ENCODE measurements at places on chromosomes 6 and 20.

GRCh38 chr6:127641905-127642304 lies 64.9 kb downstream of the C6orf58 start:
- no peak for DNase-seq

- DNase-seq: no peak
Measured at GRCh38 chr6:134047673-134048072, 4.8 kb downstream of the SLC2A12 start.

DNA sequence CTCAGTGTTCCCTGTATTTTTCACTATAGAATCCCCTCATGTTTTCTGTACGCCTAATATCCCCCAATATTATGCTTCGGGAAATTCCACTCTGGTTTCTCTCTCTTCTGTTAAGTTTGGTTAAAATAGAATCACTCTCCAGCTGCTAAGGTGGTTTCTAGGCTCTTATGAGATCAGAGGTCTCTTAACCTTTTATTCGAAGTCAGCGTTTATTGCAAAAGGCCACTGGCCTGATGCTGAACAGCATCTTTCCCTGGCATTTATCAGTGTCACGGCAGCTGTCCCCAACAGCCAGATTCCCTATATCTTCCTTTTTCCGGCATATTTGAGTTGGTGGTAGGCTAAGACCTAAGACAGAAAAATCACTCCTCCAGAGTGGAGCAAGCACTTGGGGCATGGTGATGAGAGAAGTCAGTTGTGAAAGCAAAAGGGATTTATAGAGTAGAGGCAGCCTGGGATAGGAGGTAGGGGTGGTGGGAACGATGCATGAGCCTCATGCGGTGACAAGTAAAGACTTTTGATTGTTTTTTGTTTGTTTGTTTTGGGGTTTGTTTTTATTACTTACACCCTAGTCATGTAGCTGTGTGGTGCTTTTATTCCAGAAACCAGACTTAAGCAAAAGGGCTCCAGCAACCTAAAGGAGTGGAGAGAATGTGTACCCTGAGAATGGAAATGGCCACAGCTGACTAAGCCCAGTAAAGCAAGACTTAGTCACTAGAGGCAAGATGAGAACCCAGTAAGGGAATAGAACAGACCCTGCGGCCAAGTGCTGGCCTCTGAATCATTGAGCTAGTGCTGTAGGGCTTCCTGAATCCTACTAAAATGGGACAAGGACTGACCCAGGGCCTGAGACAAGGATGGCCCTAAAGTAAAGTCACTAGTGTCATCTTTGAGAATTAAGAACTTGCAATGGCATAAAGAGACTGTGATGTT lies 233.0 kb upstream of the PRND start:
- no peak for DNase-seq

- DNase-seq: peak; percentile 33
Measured at GRCh38 chr6:11732036-11732631, 46.5 kb downstream of the ADTRP start.

GRCh38 chr6:159431750-159432149 lies 261.3 kb downstream of the SOD2 start:
- no peak for DNase-seq

GRCh38 chr6:158219228-158219627 lies 51.1 kb downstream of the GTF2H5 start:
- no peak for DNase-seq

DNA sequence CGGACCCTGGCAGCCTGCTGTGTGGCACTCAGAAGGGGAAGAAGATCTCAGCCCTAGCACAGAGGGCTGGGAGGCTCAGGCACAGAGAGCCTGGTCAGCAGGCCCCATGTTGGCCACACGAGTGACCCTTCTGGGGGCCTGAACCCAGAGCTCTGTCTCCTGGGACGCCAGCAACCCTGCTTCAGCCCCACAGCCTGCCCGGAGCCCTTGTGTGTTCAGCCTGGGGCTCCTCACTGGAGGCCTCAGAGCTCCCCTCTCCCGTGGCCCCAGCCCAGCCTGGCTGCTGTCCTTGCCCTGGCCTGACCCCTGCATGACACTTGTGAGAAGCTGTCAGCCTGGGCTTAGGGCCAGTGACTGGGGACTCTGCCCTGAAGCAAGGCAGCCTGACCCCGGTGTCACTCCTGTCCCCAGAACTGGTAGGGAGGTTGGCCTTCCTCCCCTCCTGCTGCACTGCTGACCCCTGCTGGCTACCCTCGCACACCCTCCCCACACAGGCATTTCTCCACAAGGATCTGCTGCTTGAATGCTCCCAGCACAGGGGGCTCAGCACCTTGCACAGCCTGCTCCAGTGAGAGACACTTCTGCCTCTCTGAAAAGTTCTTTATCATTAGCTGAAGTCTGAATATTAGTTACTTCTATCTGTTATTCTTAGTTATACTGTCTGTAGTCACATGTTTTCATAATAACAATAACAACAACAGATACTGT lies 15.4 kb upstream of the IP6K3 start:
- peak; percentile 44 for DNase-seq

- peak; percentile 15 for DNase-seq
Measured at GRCh38 chr6:127176146-127176545, 57.7 kb downstream of the RSPO3 start.

GRCh38 chr6:24788031-24788665 lies 10.6 kb downstream of the ARMH2 start:
- no peak for DNase-seq

- no peak for DNase-seq
Measured at GRCh38 chr6:165345700-165346099, 36.3 kb upstream of the C6orf118 start.

- no peak for DNase-seq
Measured at GRCh38 chr20:57071954-57072583, 194.4 kb downstream of the BMP7 start.

DNA sequence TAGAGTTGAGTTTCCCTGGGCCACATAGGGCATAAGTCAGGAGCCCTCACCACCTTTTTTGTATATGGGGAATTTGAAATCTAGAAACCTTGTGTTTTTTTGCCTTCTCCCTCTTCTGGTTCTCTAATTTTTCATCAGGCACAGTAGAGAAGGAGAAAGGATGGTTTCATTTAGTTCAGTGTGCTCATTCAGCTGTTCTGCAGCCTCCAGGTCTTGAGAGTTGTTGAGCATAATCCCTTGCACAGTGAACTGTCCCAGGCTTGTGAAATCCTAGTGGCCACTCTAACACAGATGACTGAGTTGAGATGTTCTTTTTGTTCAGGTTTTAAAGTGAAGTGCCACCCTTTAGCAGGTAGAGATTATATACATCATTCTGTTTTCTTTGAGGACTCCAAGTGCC lies 183.5 kb downstream of the CDKAL1 start:
- DNase-seq: no peak

GRCh38 chr6:81309811-81310210 lies 442.7 kb downstream of the TENT5A start:
- no peak for DNase-seq

DNA sequence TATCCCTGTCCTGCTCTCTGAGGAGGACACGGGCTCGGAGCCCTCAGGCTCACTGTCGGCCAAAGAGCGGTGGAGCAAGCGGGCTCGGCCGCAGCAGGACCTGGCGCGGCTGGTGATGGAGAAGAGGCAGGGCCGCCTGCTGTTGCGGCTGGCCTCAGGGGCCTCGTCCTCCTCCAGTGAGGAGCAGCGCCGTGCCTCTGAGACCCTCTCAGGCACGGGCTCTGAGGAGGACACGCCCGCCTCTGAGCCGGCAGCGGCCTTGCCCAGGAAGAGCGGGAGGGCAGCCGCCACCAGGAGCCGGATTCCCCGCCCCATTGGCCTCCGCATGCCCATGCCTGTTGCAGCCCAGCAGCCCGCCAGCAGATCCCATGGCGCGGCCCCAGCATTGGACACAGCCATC lies 14.2 kb upstream of the SLC22A7 start:
- DNase-seq: no peak

- no peak for DNase-seq
Measured at GRCh38 chr6:1611572-1612298, 2.0 kb downstream of the FOXC1 start.

GRCh38 chr6:34179106-34179720 lies 33.3 kb upstream of the GRM4 start:
- DNase-seq: no peak

GRCh38 chr6:43707269-43707668 lies 19.7 kb upstream of the MRPS18A start:
- no peak for DNase-seq

GRCh38 chr6:9455864-9456658 lies 958.8 kb downstream of the TFAP2A start:
- no peak for DNase-seq

GRCh38 chr6:156396791-156397418 lies 380.3 kb upstream of the ARID1B start:
- DNase-seq: no peak

GRCh38 chr6:20979076-20979475 lies 444.8 kb downstream of the CDKAL1 start:
- no peak for DNase-seq

- no peak for DNase-seq
Measured at GRCh38 chr6:41964201-41964887, 22.7 kb upstream of the CCND3 start.

DNA sequence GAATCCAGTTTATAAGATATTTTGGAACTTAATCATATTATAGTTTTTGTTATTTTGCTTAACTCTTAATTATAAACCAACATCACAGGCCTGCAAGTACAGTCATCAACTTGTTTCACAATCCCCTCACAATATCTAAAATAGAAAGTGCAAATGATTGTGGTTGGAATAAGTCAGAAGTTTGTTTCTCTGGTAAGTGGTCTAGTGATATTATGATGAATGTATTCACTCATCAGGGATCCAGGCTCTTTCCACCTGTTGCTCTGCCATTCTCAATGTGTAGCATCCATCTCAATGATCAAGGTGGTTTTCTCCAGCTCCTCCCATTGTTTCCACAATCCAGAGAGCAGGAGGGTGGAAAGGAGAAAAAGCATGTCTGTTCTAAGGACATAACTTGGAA lies 54.2 kb downstream of the OPN5 start:
- DNase-seq: no peak

- no peak for DNase-seq
Measured at GRCh38 chr20:57851796-57852195, 142.0 kb upstream of the PMEPA1 start.

GRCh38 chr20:50710492-50711063 lies 19.2 kb upstream of the RIPOR3 start:
- no peak for DNase-seq

DNA sequence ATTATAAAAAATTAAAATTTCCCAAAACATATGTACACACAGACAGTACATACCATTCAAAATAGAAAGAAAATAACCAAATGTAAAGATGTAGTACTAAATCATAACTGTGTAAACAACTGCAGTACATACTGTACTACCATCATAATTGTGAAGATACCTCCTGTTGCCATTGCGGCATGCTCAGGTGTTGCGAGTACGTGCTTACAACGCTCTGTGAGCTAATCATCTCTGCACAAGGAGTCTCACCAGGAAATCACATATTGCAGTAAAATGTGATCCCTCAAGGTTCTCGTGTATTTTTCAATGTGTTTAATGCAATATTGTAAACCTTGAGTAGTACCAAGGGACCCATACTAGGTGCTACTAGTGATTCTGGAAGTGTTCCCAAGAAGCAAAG lies 22.9 kb downstream of the ASIP start:
- DNase-seq: no peak

GRCh38 chr6:87436435-87436834 lies 28.7 kb downstream of the CFAP206 start:
- DNase-seq: peak; percentile 15

DNA sequence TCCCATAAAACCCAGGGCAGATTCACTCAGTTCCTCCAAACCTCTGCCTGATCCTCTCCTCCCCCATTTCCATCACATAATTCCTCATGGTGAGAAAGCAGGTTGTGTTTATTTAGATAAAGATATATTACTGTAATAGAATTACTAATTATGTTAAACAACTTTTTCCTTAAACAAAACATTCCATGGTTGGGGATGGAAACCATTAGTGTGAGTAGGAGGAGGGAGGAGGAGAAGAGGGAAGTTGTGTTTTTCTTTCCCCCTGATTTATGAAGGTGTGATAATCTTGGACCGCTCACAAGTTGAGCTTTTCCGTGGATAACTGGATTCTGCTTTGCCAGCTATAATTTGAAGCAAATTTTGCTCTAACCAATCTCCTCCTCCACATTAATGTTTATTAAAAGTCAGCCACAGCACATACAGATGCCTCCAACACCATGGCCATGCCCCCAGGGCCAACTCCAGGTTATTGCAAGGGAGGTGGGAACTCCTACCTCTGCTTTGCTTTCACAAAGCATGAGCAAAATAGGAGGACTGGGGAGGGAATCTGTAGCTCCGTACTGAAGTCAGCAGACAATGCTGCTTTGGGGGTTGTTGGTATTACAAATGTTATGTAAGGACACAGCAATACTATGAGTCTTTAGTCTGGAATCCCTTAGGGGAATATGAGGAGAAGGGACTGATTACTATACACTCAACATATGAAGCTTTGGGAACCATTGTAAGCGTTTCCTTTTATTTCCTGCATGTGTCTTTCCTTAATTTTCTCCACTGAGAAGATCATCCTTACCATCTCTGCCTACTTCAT lies 542.0 kb downstream of the DHX35 start:
- DNase-seq: no peak

GRCh38 chr20:24777746-24778145 lies 171.3 kb upstream of the CST7 start:
- no peak for DNase-seq

- no peak for DNase-seq
Measured at GRCh38 chr20:59949911-59950310, 8.3 kb upstream of the CDH26 start.

All from uterus (tissue), 4 donors.